Left cardiac atrium (tissue), 4 donors: ENCODE measurements at places on chromosomes 2 and 18.

DNA sequence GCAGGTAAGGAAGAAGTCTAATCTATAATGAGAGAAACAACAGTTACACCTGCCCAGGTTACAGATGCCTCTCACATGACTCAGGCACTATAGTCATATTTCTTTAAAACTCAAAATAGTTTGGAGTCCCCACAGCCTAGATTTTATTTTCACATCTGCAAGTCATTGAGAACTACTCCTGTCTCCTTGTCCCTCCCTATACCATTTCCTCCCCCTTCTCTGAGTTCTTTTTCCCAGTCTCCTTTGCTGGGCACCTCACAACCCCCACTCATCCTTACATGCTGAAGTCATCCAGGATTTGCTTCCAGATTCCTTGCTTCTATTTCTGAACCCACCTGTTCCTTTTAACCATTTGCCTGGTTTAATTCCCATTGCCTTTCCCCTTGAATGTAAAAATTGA lies 73.1 kb upstream of the KCNE4 start:
- no peak for DNase-seq

DNA sequence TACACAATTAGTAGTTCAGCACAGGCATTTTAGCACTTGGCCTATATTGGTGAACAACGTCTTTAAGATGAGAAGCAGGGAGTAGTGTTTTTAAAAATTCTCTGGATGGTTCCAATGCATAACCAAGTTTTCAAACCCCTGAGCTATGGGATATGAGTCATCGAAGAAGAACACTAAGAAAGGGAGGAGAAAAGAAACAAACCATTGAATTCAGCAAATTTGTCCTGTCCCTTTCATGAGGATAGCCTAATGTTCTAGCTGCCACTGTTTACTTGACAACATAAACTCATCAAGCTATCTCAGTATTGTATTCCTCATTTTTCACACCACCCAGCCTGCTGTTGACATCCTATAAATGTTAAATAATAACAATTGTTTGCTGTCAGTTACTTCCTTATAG lies 158.0 kb downstream of the BARD1 start:
- DNase-seq, result no peak

DNA sequence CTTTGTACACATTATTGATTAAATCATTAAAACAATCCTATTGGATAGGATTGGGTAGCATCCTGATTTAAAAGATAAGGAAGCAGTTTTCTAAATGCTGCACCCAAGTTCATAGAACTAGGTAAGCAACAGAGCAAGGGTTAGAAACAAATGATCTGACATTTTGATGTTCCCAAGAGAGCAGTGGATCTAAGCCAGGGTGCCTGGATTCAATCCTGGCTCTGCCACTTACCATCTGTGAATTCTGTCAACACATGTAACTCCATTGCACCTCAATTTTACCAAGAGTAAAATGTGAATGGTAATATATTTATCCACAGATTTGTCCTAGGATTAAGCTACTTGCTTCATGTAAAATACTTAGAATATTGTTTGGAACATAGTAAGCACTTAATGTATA lies 982.6 kb upstream of the FANCL start:
- no peak for DNase-seq

GRCh38 chr2:120546048-120546864 lies 189.4 kb upstream of the GLI2 start:
- peak; percentile 71 for DNase-seq

DNA sequence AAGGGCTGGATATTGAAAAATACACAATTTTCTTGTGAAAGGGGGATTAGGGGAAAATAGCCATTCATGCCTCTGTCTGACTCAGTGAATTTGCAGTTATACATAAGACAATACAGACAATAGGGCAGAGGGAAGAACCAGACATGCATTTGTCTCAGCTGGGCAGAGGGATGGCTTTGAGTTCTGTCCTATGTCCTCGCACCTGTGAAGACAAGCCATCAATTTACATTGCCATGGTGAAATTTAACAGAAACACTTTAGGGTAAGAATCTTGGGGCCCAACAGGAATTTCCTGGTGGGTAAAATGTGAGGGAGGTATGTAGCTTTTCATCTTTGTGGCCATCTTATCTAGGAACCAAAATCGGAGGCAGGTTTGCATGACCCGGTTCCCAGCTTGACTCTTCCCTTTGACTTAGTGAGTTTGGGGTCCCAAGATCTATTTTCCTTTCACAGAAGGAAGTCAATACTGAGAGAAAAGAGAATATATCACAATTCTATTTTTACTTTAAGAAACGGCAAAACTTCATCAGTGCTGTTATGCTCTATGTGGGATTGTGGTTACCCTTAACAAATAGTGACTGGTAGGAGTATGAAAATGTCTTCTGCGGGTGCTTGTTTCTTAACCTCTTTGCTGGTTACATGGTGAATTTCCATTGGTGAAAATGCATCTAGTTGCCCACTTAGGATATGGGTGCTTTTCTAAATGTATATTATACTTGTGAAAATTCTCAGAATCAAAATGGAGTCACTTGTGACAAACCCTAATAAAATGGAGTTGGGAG lies 221.8 kb downstream of the SPP2 start:
- DNase-seq, result no peak

DNA sequence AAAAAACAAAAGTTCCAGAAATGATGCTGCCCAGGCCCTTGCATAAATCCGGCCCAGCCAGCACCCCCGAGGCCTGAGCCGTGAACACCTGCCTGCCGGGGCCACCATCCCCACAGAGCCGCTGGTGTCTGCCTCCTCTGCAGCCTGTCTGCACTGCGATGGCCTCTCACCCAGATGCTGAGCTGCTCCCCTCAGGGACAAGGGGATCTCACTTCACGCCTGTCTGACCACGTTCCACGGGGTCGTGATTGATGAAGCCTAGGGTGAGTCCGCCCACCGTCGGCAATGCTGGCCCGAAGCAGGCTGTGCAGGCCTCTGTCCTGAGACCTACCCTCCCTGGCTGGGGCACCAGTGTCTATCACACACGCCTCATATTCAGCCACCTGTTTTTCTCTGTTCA lies 444.2 kb downstream of the EIPR1 start:
- DNase-seq, result no peak

- no peak for DNase-seq
Measured at GRCh38 chr2:55609938-55610578, 7.4 kb downstream of the PPP4R3B start.

GRCh38 chr2:176820371-176820932 lies 392.1 kb upstream of the HNRNPA3 start:
- no peak for DNase-seq

GRCh38 chr2:195148004-195148403 lies 509.0 kb upstream of the SLC39A10 start:
- no peak for DNase-seq

- no peak for DNase-seq
Measured at GRCh38 chr2:220309215-220309614, 681.8 kb downstream of the SLC4A3 start.

GRCh38 chr2:190717764-190718651 lies 69.1 kb downstream of the NAB1 start:
- no peak for DNase-seq

- peak; percentile 52 for DNase-seq
Measured at GRCh38 chr18:55781481-55781957, 193.5 kb upstream of the TCF4 start.

DNA sequence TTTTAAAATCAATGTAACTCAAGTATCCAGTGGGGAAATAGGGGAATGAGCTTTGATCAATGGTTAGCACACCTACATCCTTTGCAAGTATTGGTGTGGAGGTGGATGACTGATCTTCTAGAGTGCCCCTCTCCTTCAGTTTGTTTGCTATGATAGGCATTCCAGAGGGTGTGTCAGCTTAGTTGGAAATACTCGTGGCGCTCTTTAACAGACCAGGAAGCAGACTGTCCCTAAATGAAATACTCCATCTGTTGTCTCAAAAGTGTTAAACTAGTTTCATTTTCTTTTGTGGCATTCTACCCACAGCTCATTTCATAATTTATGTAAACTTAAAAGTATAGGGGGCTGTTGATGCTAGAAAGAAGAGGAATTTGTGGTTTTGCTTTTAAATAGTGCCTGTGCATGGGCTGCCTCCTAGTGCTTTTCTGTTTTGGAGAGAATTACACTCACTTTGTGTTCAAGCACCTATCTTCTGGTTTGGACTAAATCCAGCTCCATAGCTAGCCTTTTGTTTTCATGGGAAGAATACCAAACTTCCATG lies 66.2 kb downstream of the STAT1 start:
- no peak for DNase-seq

- no peak for DNase-seq
Measured at GRCh38 chr2:111053825-111054515, 66.7 kb upstream of the BCL2L11 start.

DNA sequence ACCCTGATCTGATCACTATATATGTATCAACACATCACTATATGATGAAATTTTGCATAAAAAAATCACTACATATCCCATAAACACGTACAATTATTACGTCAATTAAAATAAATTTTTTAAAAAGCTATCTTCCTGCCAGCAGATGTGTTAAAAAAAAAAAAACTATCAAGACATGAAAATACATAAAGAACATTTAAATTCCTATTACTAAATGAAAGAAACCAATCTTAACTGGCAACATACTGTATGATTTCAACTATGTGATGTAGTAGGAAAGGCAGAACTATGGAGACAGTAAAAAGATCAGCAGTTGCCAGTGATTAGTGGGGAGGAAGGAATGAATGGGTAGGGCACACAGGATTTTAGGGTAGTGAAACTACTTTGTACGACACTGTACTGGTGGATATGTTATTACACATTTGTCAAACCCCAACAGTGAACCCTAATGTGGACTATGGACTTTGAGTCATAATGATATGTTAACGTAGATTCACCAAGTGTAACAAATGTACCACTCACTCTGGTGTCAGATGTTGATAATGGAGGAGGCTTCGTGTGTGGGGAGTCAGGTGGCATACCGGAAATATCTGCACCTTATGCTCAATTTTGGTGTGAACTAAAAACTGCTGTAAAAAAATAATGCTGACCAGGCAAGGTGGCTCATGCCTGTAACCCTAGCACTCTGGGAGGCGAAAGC lies 27.4 kb downstream of the USP34 start:
- no peak for DNase-seq

- no peak for DNase-seq
Measured at GRCh38 chr18:72107647-72108383, 436.3 kb downstream of the CBLN2 start.

DNA sequence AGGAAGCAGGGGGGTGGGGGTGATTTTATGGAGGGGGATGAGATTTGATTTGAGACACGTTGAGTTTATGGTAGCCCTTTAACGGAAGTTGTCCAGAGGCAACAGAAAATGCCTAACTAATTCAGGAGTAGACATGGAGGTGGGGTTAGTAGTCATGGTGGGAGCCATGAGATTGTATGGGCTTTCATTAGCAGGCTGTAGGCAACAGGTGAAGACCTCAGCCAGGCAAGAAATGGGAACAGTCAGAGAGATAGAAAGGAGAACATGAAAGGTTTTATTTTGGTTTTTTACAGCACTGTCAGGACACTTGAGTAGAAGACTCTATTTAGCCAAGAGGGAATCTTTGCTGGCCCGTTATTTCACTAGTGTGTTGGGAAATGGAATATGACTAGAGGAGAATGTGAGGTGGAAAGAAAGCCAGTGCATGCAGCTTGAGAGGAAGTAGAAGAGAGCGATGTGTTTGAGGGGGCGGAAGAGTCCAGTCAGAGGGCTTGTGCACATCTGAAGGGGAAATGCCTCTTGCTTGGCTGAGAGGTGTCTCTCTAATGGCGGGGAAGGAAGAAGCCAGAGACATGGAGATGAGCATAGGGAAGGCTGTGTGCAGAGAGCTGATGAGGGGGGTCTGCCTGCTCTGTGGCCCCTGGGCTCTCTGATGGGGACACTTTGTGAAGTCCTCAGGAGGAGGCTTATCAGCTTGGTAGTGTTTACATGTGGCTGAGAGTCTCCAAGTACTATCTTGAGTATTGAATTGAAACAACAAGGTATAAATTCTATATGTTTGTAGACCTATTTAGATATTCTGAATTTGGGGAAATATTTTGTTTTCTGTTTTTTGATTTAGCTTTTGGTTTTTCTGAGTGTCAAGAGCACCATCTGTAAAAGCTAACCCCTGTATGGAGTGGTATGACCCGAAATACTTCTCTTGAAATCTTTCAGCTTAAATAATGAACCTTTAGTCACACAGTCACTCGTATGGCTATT lies 66.9 kb upstream of the ITM2C start:
- no peak for DNase-seq

DNA sequence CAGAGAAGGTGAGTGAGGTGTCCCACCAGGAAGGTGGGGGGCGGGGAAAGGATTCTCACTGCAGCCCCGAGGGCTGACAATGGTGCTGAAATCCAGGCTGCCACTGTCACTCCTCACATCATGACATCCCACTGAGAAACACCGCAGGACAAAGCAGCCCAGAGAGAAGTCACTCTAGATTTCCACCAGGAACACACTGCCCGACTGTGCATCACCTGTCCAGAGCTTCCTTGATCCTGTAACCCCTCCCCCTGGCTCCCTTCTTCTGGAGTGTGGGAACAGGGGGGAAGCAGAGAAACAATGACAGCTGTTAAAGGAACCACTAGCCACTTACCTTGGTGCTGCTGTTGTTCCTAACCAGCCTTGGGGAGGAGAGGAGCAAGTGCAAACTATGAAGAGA lies 69.9 kb downstream of the MRO start:
- no peak for DNase-seq

DNA sequence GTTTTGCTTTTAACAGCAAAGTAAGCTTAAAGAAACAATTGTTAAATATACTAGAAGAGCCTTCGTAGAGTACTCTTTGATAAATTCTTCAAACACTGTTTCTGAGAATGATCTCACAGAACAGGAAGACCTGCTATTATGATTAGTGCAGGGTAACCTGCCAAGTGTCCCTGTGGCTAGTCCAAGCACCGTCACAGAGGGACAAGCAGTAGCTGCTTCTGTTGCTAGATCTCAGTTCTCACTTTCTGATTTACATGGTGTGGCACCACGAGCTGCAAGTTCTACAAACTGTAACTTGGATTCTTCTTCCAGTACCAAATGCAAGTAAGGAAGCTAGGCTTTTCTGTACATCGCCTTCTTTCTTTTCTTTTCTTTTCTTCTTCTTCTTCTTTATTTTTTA lies 121.5 kb downstream of the PIEZO2 start:
- no peak for DNase-seq

- no peak for DNase-seq
Measured at GRCh38 chr2:193276069-193276468, 1081.3 kb upstream of the TMEFF2 start.
